Body of pancreas (tissue), 4 donors: ENCODE measurements at places on chromosomes 6 and 20.

- DNase-seq = no peak
Observed at GRCh38 chr6:159212028-159212427, 42.8 kb downstream of the FNDC1 start.

GRCh38 chr20:12977328-12978125 lies 31.2 kb upstream of the SPTLC3 start:
- no peak for DNase-seq

GRCh38 chr6:46246081-46246480 lies 75.3 kb upstream of the ENPP5 start:
- DNase-seq = no peak

GRCh38 chr20:61797200-61797599 lies 268.5 kb downstream of the TAF4 start:
- DNase-seq = no peak

DNA sequence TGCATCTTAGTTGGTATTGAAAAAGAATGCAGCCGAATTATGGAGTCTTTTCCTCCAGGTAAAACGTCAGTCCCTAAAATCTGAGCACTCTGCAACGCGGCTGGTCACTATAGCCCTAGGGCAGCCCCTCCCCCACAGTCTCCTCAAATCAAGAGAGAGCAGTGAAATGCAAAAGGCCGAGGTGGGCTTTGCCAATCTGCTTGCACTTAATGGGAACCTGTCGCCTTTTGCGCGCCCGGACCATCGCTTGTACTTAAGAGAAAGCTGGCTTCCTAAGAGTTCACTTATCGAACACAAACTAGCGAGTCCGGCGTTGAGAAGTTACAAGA lies 447 bp downstream of the MCM3 start:
- DNase-seq = peak; percentile 29

- no peak for DNase-seq
Observed at GRCh38 chr20:53940907-53941545, 129.4 kb downstream of the BCAS1 start.

DNA sequence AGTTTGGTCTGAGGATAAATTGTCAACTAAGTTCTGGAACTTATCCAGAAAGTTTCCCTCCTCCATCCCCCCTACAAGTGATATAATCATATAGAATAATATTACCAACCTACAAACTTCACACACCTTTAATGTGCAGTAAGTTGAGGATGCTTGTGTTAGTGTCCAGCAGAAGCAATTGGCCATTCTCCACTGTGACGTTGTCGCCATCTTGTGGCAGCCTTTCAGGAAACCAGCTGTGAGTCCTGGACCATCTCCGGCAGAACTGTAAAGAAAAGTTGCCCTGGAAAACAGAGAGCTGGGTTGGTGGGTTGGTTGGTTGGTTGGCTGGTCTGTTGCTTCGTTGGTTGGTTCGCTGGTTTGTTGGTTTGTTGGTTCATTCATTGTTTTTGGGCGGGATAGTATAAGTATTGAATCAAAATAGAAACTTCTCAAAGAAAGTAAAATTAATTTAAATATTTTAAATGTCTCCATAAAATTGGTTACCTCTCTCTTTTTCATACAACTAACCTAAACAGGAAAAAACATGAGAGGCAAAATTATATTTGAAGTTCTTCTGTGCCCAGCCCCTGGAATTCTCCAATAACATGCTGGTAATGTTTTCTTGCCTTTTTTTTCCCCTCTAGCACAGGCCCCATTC lies 127.5 kb downstream of the PKHD1 start:
- peak; percentile 68 for DNase-seq

GRCh38 chr20:14494355-14494754 lies 156.9 kb upstream of the FLRT3 start:
- no peak for DNase-seq

- no peak for DNase-seq
Observed at GRCh38 chr6:164495882-164496495, 813.4 kb downstream of the C6orf118 start.

DNA sequence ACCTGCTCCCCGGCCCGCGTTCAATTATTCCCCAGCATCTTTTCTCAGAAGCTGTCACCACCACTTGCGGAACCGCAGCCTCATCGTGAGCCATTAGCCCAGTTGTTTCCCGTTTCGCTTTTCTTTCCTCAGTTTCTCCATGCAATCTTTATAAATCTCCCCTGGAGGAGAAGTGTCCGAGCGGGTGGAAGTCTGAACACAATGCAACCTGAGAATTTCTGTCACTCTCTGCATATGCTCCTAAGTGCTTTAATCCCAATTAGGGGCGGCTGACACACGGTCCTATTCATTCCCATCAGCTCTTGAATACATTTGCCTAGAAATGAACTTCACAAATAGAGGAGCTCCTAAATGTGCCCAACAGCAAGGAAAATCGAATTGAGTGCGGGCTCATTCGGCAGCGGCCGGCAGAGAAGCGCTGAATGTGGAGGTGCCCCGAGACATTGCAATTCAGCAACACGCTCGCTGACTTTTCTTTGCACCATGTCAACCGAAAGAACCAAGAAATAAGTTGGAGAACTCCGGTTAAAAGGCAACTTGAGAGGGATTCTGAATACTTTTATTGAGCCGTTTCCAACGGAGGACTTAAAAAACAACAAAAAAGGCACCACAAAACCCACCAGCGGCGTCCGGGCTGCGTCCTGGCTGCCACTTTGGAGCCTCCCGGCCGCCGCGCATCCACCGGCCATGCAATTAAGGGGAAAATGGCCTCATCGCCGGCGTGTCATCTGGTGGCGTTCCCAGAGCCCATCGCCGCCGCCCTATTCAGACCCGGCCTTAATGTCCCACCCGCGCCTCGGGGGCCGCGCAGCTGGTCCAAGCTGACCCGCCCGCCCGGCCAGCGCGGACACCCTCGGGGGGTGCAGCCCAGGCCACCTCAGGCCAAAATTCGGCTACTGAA lies 3.9 kb upstream of the PRDM13 start:
- no peak for DNase-seq

- no peak for DNase-seq
Observed at GRCh38 chr20:4052139-4052480, 36.8 kb upstream of the RNF24 start.
